Stimulated activated CD8-positive, alpha-beta memory T cell treated with anti-CD3 and anti-CD28 coated beads, Interleukin-4, amount 100 ng/mL, for 1 hour (primary cell): ENCODE measurements at places on chromosomes 7 and 10.
A peak's percentile ranks its signal among the peaks of the same experiment; 100 is the strongest.

DNA sequence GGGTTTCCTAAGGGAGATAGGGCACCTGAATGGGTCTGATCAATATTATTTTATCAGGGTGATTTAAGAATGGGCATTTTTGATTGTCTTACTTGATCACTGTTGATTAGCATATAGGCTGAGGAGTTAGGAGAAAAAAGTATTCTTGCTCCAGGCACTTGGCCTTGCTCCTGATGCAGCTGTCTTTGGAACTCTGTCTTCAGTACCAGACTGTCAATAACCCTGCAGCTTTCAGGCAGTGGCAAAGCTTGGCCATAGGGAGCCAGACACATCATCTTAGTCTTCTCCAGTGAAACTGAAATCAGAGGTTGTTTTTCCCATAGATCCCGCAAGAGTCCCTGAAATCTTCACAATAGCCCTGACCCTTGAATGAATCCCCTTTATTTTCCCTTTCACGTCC lies 47.2 kb downstream of the EXOC4 start:
- no peak for DNase-seq

GRCh38 chr10:88791924-88792323 lies 10.6 kb upstream of the LIPM start:
- DNase-seq, result no peak

GRCh38 chr10:66187053-66187733 lies 738.6 kb upstream of the LRRTM3 start:
- DNase-seq, result no peak

DNA sequence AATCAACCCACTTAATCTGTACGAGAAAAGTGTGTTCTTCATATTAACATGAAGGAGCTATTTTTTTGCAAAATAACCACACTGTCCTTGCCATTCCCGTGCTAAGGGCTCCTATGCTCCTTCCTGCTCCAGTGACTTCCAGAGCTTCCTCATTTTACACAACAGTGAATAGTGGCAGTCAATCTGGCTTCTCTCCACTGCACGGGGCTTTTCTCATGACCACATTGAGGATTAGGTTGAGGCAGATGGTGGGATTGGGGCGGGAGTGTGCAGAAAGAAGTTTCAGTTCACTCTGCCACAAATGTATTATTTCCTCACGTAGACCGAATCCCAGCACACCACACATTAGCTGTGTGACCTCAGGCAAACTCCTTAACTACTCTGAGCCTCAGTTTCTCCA lies 235.1 kb downstream of the ARHGAP12 start:
- DNase-seq, result no peak

GRCh38 chr10:71666639-71667386 lies 52.8 kb downstream of the C10orf105 start:
- no peak for DNase-seq

- DNase-seq, result no peak
Measured at GRCh38 chr10:70596110-70596798, 6.3 kb downstream of the PRF1 start.

GRCh38 chr7:50341724-50342123 lies 37.2 kb downstream of the IKZF1 start:
- no peak for DNase-seq

GRCh38 chr10:110610308-110610774 lies 33.8 kb upstream of the RBM20 start:
- DNase-seq, result peak; percentile 1

DNA sequence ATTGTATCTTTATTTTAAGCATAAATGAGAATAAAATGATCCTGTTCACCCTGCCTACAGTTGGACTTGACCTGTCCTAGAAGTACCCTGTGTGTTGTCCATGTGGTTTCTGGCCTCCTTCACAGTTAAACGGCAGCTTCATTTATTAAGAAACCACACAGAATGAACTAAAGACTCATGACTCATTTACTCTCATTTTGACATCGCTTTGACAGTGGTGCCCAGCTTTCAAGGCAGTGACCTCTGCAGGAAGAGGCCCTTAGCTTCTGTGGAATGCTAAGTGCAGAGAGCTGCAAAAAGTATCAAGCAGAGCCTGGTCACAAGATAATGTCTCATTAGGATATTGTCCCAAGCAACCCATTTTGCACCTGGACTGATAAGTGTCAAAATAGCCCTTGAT lies 93.4 kb downstream of the AVL9 start:
- no peak for DNase-seq

DNA sequence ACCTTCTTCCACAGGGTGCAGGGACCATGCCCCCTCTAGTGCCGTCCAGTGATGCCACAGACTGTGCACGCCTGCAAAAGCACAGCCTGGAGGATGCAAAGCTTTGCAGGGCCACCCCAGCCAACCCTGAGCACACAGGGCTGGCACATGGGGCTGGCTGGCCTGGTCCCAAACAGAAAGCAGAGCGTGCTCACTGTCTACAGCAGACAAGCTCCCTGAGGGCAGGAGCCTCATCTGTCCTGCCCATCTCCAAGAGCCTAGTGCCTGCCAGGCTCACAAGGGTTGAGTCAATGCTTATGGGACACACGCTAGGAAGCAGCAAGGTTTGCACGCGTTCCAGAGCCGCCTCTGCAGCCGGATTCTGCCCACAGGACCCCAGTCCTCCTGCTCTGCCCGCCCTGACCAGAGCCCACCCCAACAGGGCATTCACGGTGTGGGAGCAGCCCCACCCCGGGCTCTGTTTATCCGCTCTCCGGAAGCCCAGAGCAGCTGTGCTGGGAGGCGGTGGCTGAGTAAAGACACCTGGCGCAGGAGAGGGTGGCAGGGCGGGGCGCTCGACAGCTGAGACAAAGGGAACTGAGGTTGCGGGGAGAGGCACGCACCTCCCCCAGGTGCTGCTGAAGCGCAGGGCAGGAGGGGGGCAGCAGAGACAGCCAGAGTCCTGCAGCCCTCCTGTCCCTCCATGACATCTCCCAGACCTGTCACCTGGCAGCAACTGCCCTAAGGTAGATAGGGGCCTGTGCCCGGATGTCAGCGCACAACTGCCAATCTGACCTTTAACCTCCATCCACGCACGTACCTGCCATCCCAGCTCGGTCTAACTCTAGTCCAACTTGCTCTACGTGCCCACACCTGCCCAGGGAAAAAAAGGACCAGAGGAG lies 4.3 kb downstream of the KCNH2 start:
- no peak for DNase-seq

DNA sequence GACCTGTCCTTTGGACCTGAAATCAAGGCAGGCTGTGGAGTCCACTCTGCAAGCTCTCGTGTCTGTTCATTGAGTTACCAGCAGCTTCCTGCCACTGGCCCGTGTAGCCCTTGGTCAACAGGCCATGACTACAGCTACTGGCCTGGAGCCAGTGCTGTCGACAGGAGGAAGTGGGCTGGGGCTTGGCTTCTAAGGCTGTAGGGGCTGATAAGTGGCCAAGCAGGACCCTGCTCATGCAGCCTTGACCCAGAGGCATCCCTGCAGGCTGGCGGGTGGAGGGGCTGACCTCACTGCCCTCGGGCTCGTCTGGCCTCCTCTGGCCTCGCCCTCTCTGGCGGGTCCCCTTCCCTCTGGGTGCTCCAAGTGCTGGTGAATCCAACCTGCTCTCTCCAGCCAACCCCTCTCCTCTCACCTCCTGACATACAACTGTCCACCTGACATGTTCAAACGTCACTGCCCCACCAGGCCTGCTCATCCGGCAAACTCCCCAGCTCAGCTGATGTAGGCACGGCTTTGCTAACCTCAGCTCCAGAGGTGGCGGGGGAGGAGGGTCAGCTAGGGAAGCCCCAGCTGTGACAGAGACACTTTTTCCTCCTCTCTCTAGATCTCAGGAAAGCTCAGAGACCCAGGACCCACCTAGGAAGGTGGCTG lies 188.6 kb upstream of the LYZL2 start:
- DNase-seq, result no peak

- no peak for DNase-seq
Measured at GRCh38 chr7:5549096-5549763, 125.6 kb upstream of the TNRC18 start.

GRCh38 chr7:9231630-9232121 lies 798.3 kb downstream of the NXPH1 start:
- DNase-seq, result no peak

GRCh38 chr7:25831062-25831691 lies 320.8 kb upstream of the NFE2L3 start:
- no peak for DNase-seq

- no peak for DNase-seq
Measured at GRCh38 chr10:74958316-74958715, 131.9 kb downstream of the KAT6B start.

DNA sequence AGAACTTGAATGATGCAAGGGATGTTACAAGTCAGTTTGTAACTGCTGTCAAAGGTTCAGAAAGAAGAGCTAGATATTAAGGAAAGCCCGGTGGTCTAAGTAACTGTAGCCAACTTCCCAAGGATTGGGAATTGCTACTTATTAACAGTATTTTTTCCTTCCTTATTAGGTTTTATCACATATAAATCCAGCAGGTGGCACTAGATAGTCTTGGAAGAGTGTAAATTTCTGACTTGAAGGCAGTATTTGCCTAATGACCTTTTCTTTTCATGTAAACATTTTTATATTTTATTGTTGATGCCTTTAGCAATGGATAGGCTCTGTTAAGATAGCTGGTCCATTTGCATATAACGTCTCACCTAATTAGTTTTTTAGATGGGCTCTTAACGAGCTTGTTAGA lies 51.2 kb downstream of the ANLN start:
- no peak for DNase-seq

DNA sequence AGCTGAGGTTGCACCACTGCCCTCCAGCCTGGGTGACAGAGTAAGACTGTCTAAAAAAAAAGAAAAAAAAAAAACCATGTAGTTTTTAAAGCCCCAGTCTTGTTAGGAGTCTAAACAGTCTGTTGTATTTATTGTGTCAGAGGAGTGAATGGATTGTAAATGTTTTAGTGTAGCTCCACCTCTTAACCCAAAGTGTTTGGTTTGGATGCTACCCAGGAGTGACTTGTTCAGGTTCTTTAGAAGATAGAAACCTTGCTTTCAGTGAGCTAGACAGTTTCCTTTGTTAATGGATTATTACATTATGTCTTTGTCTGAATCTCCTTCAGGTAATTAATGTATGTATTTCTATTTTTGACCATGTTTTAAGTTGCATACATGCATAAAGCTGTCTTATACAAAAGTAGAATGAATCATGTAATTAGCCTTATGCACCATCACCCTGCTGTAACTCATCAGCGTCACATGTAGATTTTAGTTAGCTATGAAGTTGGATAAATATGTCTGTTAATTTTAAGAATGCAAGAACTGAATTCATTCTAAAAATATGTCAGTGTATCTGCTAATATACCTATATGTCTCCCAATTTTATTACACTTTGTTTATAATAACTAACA lies 97.7 kb downstream of the TAF3 start:
- no peak for DNase-seq

GRCh38 chr10:102660888-102661657 lies 16.8 kb downstream of the TRIM8 start:
- no peak for DNase-seq

GRCh38 chr10:111996103-111996502 lies 187.5 kb downstream of the GPAM start:
- no peak for DNase-seq

GRCh38 chr7:64630496-64630895 lies 35.4 kb upstream of the ZNF107 start:
- no peak for DNase-seq

GRCh38 chr7:136009488-136010079 lies 32.4 kb upstream of the MTPN start:
- no peak for DNase-seq

GRCh38 chr7:19713676-19714075 lies 4.8 kb upstream of the POLR1F start:
- no peak for DNase-seq

DNA sequence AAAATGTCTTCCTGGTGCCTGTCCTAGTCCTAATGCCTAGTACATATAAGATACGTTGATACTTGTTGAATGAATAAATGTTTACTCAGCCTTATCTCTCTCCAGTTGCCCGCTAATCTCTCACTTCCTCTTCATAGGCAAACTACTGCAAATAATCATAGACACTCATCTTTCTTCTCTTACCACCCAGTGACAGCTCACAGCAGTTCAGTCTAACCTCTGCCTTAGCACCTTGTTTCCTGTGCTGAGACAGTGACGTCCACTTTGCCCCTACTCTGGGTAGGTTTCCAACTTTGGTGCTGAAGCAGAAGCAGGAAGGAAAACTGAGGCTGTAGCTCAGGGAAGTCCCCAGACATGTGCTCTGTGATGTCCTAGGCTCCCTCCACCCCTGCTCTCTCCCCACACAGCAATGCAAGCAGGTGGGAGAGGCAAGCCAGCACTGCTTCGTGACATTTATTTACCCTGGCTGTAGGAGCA lies 45.5 kb upstream of the RHOBTB1 start:
- no peak for DNase-seq

GRCh38 chr10:129570185-129570584 lies 103.1 kb downstream of the MGMT start:
- no peak for DNase-seq

DNA sequence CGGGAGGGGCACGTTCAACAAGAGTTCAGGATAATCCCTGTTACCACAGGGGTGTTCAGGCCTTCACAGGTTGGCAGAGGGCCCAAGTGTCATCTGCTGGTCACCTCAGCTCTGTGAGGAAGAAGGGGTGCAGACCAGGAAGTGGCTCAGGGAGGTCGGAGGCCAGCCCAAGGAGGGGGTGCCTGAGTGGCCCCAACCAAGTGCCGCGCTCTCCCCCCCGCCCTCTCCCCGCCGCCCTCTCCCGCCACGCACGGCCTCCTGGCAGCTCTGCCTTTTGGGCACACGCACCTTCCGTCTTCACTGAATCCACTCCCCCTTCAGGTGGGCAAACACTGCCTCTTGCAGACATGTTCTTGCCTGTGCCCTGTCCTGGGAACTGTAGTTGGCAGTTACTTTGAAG lies 245.2 kb downstream of the PAXIP1 start:
- DNase-seq, result no peak

DNA sequence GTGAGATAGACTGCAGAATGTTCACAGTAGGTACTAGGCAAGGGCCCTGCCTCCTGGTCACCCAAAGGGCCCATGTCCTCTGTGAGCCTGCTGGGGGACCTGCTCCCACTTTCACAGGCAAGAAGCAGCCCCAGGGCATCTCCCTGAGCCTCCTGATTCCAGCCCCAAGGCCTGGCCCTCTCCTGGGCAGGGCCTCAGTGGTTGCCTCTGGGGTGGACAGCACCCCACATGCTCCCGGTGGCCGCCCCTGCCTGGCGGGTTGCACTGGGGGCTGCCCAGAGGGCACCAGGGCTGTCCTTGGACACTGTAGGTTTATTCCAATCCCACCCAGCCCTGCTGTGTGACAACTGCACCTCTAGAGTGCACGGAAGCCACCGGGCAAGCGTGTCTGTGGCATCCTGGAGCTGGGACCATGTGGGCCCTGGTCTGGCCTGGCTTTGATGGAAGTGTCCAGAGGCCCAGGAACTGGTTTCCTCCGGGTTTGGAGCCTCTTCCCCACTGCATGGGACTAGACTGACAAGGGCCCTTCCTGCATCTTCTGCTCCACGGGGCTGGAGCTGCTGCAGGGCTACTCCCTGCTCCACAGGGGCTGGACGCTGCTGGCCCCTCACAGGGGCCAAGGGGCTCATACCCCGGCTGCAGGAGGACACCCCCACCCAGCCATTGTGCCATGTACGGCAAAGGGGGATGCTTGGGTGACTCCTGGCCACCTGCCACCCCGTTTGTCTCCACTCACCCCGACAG lies 25.0 kb upstream of the SYCE1 start:
- no peak for DNase-seq

GRCh38 chr10:42431095-42431494 lies 207.3 kb downstream of the ZNF33B start:
- no peak for DNase-seq

GRCh38 chr10:16280595-16280994 lies 156.2 kb upstream of the PTER start:
- DNase-seq, result no peak

GRCh38 chr10:132162021-132162531 lies 24.7 kb upstream of the DPYSL4 start:
- DNase-seq, result no peak

- DNase-seq, result no peak
Measured at GRCh38 chr10:121899727-121900126, 28.1 kb downstream of the ATE1 start.
